ENCODE measurements at places on chromosomes 1 and 21.

GRCh38 chr1:112870887-112871646 lies 84.9 kb downstream of the SLC16A1 start:
- no peak for DNase-seq

- no peak for DNase-seq
Observed at GRCh38 chr21:42398436-42399028, 2.7 kb upstream of the TMPRSS3 start.

GRCh38 chr1:33740040-33740744 lies 123.7 kb upstream of the HMGB4 start:
- DNase-seq, result no peak

DNA sequence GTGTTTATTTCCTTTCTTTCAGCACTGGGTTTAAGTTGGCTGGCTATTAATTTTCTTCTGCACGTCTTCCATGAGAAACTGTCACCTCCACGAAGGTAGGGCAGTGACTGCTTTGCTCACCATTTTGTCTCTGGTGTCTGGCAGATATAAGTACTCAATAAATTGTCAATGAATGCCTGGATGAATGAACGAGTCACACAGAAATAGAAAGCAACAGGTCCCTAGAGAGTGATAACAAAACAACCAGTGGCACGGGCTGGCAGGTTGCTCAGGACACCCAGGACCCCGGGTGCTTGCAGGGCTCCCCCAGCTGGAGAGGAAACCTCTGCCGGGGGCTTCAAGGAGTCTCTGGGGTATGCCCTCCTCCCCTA lies 3.2 kb upstream of the MYOC start:
- DNase-seq, result no peak

DNA sequence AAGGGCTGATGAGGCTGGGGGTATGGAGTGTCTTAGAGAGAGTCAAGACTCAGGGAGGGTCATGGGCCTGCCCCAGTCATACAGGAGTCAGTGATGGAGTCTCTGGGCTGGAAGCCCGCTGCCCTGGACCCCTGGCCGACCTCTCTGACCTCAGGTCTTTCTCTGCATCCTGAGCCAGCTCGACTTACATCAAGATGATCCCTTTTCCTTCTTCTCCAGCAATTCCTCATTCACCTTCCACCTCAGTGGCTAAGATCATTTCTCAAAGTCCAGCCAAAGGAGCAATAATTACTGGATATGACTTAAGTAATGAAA lies 308.6 kb downstream of the MATN1 start:
- DNase-seq, result no peak

DNA sequence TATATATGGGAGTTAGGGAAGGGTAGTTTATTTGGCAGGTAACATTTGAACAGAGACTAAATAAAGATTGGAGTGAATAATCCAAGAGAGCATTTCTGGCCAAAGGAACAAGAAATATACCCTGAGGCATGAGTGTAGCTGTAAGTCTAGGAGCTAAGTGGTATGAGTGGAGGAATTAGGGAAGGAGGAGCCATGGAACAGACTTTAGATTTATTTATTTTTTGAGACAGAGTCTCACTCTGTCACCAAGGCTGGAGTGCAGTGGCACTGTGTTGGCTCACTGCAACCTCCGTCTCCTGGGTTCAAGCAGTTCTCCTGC lies 18.4 kb downstream of the CAPZA1 start:
- peak; percentile 17 for DNase-seq

GRCh38 chr1:50705699-50706098 lies 254.4 kb downstream of the FAF1 start:
- DNase-seq, result no peak

- DNase-seq, result no peak
Observed at GRCh38 chr21:41156142-41156541, 11.8 kb upstream of the BACE2 start.

DNA sequence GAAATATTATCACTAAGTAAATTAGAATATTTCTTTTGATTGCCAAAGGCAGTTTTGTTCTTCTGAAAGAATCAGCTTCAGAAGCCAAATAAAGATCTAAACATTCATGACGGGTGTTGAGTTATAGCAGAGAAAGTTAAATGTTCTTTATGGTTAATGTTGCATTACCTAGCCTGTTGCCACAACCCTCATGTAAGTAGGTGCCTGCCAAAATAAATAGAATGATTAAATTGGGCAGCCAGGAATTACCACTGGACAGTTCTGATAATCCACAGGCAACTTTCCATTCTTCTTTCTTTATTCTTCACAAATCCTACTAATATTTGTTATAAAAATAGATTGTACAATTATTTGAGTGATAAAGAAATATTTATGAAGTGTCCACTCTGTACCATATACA lies 217.9 kb upstream of the NRIP1 start:
- no peak for DNase-seq

DNA sequence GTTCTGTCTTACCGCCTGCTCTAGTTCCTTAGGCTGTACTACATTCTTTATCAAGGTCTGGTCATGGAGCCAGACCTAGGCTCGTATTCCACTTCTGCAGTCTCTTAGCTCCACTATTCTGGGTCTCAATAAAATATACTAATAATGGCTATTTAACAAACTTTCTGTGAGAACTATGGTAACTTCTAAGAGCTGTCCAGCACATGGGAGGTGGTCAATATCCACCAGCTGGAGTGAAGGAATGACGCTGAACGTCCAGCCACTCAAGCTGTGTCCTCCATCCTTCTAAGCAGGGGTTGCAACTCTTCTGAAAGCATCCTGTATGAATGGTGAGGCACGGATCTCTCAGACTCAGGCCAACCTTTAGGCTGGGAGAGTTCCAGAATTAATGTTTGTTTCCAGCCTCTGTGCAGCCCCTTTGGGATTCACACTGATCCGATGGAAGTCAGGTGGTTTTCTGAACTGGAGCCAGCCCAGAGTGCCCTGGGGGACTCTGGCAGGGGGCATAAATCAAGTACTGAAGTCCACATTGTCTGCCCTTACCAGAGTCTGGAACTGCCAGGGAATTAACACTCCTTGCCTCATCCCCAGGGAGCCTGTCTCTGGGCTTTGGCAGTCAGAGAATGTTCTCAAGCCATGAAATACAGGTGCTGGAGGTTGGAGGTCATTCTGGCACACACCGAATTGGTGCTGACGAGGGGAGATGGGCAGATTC lies 57.4 kb downstream of the BRINP2 start:
- DNase-seq, result no peak

GRCh38 chr1:10912441-10912840 lies 100.0 kb upstream of the TARDBP start:
- no peak for DNase-seq

DNA sequence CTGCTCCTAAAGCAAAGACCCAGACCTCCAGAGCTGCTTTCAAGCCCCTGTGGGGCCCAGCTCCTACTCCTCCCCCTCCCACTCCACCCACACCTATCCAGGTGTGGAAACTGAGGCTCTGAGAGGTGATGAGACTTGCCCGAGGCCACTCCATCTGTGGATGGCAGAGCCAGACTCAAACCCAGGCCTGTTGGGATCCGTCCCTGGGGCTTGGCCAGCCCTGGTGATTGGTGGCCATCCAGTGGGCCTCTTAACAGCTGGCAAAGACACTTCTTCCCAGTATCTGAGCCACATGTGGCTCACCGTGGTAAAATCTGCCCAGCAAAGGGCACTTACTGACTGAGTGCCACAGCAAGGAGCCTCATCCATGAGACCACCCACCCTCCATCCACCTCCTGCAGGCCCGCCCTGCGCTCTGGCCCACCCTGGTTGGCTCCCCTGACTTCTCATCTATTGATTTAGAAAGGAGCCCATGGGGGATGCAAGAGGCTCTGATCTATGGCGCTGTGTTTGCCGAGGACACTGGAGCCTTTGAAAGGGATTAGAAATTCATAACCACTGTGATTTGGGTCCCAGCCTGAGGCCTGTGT lies 398.5 kb downstream of the PTPRU start:
- DNase-seq, result no peak

DNA sequence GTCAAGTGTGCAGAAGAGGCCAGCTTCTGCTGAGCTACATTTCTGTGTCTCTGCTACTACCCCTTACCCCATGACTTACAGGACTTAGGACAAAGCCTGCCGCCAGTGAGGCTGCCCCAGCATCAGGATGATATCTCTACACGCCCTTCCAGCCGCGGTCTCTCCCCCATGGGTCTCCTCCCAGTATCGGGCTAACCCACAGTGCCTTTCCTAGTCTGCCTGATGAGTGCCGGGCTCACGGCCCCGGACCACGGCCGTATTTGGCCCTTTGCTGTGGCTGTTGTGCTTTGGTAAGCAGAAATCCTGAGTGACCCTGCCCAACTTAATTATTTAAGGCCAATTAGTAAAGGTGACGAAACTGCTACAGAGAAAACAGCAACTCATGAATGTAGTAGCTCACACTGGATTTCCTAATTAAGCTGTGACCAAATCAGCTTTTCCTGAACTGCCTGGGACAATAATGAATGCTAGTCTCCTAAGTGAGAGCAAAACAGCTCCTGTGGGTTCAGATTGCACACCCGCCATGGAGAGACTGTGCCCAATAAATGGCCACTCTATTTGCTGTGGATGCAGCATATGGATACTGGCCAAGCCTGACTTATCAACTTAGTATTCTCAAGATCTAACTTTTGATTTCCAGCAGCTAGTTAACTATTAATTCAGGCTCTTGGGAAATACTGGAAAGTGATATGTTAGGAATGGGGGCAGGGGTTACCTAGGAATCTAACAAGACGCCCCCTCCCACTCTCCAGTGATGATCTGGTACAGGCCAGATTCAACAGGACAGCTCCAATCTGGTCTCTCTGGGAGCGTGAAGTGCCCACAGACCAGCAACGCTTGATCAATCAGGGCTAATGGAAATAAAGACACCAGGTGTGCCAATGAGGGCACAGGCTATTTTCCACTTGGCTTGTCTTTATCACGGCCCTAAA lies 123.3 kb upstream of the IFFO2 start:
- no peak for DNase-seq

GRCh38 chr1:77976433-77977076 lies 2.3 kb downstream of the FUBP1 start:
- DNase-seq, result no peak

DNA sequence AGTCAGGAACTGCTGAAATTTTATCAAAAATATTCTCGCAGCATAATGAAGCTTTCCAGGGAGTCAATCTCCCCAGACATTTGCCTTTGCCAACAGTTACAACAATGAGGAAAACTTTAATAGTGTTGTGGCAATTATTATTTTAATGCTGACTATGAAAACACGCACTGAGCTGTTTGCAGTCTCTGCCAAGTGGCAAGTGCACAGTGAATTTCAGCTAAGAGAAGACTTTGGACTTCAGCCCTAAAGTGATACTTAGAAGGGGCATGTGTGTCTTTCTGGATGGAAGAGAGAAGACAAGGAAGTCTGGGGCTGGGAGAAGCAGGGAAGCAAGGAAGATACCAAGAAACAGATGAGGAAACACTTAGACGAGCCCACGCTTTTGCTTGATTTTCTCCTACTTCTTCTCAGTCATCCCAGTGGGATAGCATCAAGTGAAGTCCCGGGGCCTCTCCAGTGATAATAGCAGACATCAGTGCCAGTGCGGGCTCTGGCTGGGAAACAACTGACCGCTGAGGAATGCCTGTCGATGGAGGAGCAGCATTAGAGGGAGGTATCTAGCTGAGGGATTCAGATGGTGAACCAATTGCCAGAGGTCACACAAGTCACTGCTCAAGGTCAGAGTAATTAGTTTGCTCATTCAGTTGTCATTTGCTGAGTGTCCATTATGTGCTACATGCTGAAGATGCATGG lies 196.3 kb downstream of the TTLL7 start:
- DNase-seq, result no peak

DNA sequence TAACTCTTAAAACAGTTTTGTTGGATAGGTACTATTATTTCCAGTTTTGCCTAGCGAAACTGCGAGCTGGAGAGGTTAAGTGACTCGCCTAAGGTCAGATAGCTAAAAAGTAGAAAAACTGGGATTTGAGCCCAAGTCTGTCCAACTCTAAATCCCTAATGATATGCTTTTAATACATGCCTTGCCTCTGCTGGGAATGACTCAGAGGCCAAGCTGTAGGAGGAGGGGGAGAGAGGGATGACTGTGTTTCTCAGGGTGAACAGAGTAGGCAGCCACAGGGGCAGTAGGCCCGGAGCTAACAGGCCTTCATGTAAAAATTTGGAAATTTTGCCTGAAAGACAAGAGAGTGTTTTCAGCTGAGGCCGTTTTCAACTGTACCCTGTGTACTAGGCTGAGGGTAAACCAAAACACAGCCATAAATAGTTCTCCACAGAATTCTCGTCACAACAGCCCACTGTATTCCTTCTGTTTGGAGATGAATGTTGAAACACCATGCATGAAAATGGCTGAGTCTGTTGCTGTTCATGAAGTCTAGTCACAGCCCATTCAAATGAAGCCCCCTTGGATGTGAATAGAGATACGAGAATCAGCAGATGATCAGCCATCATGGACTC lies 107.5 kb upstream of the HOOK1 start:
- peak; percentile 44 for DNase-seq

DNA sequence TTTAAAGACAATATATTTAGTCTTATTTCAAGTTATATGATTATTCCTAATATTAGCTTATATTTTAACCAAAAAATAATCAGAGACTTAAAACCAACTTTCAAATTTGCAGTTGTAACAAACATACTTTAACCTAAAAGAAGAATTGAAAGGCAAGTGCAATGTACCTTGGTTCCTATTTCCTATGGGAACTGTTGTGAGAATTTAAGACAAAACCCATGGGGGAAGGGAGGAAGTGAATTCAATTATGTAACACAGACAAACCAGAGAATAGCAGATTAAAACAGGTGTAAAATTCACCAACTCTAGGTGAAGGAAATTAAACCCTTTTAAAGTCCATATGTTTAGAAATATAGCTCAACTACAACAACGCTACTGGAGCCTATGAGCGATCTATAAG lies 22.6 kb upstream of the CR2 start:
- DNase-seq, result no peak

DNA sequence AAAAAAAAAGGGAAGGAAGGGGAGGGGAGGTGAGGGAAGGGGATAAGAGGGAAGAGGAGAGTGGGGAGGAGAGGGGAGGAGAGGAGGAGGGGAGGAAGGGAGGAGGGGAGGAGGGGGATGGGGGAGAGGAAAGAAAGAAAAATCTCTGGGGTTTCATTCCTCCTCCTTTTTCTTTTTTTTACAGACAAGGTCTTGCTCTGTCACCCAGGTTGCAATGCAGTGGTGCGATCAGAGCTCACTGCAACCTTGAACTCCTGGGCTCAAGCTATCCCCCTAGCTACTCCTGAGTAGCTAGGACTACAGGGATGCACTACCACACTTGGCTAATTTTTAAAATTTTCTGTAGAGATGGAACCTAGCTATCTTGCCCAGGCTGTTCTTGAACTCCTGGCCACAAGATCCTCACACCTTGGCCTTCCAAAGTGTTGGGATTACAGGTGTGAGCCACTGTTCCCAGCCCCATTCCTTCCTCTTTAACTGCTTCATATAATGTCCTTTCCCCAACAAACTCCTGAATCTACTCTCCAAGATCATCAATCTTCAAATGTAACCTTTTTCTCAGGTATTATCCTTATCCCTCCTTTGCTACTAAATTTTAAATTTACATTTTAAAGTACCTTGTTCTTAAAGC lies 23.2 kb downstream of the GON4L start:
- no peak for DNase-seq

- DNase-seq, result peak; percentile 10
Observed at GRCh38 chr1:152035539-152036266, 1.1 kb downstream of the S100A11 start.

DNA sequence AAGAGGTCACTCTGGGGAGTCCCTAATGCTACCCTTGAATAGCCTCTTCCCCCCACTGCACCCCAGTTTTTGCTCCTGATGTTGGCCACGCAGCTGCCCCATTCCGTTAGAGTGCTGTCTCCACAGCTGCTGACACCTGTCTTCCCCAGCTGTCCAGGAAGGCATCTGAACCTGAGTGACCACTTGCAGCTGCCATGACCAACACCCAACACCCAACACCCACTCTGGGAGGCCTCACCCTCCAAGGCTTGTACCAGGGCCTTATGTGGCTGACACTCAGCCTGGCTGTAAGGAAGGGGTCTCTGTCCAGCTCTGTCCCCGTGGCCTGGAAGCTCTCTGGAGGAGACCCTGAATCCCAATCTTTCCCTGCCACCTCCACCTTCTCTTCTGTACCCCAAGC lies 26.7 kb upstream of the LDLRAP1 start:
- no peak for DNase-seq

All from amniotic stem cell (primary cell).